ENCODE measurements at places on chromosomes 2 and 18. TPM values are rescaled to one million over a fixed set of nuclear protein-coding genes. Genes with fewer than 3 reads are reported as not detected.

- no peak overlapping the region for H3K4me3 ChIP-seq
- H3K36me3 ChIP-seq: no peaks in the 10 kb centered on the region
- peak; percentile 10 for DNase-seq
- H3K27ac ChIP-seq: no peak overlapping the region
- H3K27me3 ChIP-seq: no peaks in the 10 kb centered on the region
- H3K4me1 ChIP-seq: peaks cover 2% of the 10 kb centered on the region
Measured at GRCh38 chr2:239878686-239879085, 146.5 kb downstream of the NDUFA10 start.

DNA sequence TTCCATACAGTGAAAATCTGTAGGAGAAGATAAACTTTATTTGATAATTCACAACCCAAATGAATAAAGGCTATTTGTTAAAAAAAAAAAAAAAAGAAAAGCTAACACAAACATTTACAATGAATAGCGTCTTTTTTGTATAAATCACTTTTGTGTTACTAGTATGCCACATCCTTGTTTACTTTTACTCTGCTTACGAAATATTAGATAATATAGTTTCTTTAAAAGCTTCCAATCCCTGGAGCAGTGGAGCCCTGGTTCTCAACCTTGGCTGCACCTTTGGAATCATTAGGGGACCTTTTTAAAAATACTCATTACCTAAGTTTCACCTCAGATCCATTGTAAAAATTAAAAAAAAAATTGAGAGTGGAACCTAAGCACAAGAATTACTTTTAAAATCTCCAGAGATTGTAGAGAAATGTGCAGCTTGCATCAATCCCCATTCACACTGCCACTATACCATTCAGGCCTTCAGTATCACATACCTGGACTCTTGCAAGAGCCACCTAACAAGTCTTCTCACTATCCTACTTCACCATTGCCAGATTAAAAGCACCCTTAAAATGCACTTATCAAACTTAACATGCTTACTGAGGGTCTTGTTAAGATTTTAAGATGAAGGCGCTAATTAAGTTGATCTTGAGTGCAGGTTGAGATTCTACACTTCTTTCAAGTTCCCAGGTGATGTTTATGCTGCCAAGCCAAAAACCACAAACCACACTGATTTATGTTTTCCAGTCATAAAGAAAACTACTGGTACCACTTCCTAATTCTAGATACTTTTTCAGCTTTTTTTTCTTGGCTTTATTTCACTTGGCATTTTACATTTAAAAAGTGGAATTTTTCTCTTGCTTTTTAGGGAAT lies 59.7 kb upstream of the ZC3H15 start:
- H3K27ac ChIP-seq: no peak overlapping the region
- no peaks in the 10 kb centered on the region for H3K4me1 ChIP-seq
- no peak overlapping the region for H3K4me3 ChIP-seq
- H3K27me3 ChIP-seq: no peaks in the 10 kb centered on the region
- H3K36me3 ChIP-seq: no peaks in the 10 kb centered on the region

GRCh38 chr2:127634066-127634617 lies 11.8 kb upstream of the GPR17 start:
- no peak overlapping the region for H3K4me3 ChIP-seq
- H3K27me3 ChIP-seq: no peaks in the 10 kb centered on the region
- H3K4me1 ChIP-seq: peaks cover 19% of the 10 kb centered on the region
- H3K27ac ChIP-seq: no peak overlapping the region
- no peak for DNase-seq
- H3K36me3 ChIP-seq: no peaks in the 10 kb centered on the region

DNA sequence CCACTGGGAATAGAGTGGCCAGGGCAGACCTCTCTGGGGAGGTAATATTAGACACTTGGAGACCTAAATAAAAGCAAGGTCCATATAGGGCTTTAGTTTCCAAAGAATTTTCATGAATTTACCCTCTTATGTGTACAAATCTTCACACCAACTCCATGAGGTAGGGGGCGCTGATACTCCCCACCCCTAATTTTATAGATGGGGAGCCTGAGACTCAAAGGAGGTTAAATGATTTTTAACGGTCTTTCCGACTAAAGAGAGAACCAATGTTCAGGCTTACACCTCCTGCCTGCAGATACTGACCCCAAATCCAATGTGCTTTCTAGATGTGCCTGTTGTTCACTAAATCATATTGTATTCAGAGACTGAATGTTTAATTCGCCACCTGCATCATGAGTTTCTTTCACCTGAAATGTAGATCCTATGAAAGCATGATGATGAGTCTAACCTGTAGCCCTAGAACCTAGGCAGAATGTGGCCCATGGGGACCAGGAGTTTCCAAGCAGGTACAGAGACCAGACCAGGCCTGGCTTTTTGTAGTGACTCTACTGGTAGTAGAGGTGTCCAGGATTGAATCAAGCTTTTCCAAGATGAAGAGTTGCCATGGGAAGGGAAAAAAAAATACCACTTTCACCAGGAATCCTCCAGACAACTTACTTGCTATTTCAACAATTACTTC lies 16.8 kb upstream of the PAX3 start:
- no peak for DNase-seq
- peaks cover 5% of the 10 kb centered on the region for H3K4me1 ChIP-seq
- peaks cover 76% of the 10 kb centered on the region for H3K27me3 ChIP-seq
- no peak overlapping the region for H3K4me3 ChIP-seq
- H3K27ac ChIP-seq: no peak overlapping the region
- no peaks in the 10 kb centered on the region for H3K36me3 ChIP-seq

DNA sequence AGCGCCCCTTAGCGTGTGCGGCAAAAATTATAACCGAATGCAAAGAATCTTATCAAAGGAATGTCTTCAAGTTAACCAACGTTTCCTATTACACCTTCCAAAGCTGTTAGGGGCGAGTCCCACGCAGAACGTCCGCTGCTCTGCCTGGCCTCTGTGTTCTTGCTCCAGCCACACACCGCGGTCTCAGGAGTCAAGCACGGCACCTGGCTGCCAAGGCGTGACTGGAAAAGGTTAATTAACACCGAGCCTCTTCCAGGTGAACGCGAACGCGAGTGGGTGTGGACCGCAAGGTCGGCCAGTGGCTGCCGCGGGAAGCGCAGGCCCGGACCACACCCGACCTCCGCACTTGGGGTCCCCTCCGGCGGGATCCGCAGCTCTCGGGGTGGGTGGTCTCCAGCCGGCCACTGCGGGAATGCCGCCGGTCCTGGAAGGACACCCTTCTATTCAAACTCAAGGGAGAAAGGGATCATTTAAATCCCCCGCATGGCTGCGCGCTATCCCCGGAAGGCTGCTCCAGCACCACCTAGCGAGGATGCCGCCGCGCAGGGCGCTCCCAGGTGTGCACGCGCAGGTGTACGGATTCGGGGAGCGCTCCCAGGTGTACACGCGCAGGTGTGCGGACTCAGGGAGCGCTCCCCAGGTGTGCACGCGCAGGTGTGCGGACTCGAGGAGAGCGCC lies 830 bp downstream of the CYB5A start:
- peak; percentile 77 for DNase-seq
- H3K27me3 ChIP-seq: no peaks in the 10 kb centered on the region
- H3K27ac ChIP-seq: no peak overlapping the region
- H3K36me3 ChIP-seq: no peaks in the 10 kb centered on the region
- H3K4me1 ChIP-seq: peaks cover 5% of the 10 kb centered on the region
- H3K4me3 ChIP-seq: peak overlapping the region; percentile 97

GRCh38 chr2:216881411-216881810 lies 21.5 kb upstream of the TNP1 start:
- no peaks in the 10 kb centered on the region for H3K36me3 ChIP-seq
- H3K27ac ChIP-seq: no peak overlapping the region
- no peaks in the 10 kb centered on the region for H3K27me3 ChIP-seq
- no peaks in the 10 kb centered on the region for H3K4me1 ChIP-seq
- H3K4me3 ChIP-seq: no peak overlapping the region

GRCh38 chr18:62282188-62282629 lies 42.9 kb upstream of the TNFRSF11A start:
- H3K27me3 ChIP-seq: no peaks in the 10 kb centered on the region
- H3K4me1 ChIP-seq: no peaks in the 10 kb centered on the region
- H3K36me3 ChIP-seq: no peaks in the 10 kb centered on the region
- no peak overlapping the region for H3K4me3 ChIP-seq
- H3K27ac ChIP-seq: no peak overlapping the region

DNA sequence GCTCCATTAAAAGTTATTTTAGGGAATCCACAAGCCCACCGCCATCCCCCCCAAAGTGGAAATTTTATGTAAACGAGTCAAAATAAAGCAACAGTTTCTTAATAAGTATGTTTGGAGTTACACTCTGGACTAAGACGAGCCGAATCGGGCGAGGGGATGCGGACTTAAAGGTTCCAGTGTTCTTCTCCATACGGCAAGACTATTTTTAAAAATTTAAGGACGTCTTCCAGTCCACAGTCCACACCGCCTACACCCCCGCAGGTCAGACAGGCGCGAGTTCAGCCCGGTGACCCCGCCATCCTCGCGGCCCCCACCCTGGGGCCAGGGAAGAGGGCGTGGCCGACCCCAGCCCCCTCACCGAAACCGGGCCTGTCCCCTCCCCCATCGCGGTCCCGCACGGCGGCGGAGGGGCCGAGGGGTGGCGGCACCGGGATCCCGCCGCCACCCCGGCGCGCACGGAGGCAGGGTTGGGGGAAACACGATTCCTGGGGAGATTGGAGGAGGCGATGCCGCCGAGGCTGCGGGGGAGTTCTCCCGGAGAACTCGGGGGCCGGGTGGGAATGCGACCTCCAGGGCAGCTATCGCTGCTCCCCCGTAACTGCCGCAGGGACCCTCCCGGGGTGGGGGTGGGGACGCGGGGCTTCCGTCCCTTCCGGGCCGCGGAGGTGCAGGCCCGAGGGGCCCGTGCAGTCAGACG lies 24.5 kb upstream of the SMAD7 start:
- H3K4me1 ChIP-seq: peaks cover 7% of the 10 kb centered on the region
- no peak overlapping the region for H3K27ac ChIP-seq
- H3K36me3 ChIP-seq: no peaks in the 10 kb centered on the region
- H3K27me3 ChIP-seq: peaks cover 22% of the 10 kb centered on the region
- no peak for DNase-seq

DNA sequence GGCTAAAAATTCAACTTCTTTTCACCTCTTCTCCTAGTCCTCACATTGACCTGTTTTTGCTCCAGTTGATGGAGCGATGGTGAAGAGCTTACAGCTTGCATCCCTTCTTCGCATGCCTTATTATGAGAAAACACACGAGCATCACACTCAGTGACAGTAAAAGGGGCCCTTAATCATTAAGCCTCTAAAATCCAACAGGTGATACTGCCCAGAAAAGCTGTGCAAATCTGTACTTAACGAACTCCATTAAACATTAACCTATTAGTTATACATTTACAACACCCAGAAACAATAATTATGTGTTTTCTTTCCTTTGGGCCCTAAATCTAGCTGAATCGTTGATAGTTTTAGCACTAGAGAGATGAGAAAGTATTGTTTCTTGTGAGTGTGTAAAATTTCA lies 54.8 kb downstream of the LAMA1 start:
- no peak overlapping the region for H3K27ac ChIP-seq
- H3K36me3 ChIP-seq: no peaks in the 10 kb centered on the region
- no peaks in the 10 kb centered on the region for H3K27me3 ChIP-seq
- H3K4me3 ChIP-seq: no peak overlapping the region
- DNase-seq: no peak

DNA sequence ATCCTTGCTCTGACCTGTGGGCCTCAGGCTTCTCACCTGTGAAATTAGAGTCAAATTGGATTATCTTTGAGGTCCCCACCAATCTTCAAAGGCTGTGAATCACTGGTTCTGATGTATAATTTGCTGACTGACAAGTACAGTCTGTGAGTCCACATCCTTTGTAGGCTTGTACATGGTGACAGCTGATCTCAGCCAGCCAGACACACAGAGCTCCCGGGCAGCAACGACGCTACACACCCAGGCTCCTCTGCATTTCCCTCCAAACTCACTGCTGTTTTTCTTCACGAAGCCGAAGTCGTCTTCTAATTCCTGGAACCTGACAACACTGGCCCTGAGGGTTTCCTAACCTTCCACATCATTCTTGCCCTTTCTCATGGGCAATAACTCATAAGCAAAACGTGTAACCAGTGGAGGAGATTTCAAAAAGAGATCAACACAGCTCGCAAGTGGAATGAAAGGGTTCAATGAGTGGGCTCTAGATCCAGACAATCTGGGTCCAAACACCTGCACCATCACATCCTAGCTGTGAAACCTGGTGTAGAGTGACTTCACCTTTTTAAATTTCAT lies 37.9 kb upstream of the EVA1A start:
- H3K4me3 ChIP-seq: no peak overlapping the region
- H3K27me3 ChIP-seq: no peaks in the 10 kb centered on the region
- H3K36me3 ChIP-seq: no peaks in the 10 kb centered on the region
- H3K4me1 ChIP-seq: no peaks in the 10 kb centered on the region

DNA sequence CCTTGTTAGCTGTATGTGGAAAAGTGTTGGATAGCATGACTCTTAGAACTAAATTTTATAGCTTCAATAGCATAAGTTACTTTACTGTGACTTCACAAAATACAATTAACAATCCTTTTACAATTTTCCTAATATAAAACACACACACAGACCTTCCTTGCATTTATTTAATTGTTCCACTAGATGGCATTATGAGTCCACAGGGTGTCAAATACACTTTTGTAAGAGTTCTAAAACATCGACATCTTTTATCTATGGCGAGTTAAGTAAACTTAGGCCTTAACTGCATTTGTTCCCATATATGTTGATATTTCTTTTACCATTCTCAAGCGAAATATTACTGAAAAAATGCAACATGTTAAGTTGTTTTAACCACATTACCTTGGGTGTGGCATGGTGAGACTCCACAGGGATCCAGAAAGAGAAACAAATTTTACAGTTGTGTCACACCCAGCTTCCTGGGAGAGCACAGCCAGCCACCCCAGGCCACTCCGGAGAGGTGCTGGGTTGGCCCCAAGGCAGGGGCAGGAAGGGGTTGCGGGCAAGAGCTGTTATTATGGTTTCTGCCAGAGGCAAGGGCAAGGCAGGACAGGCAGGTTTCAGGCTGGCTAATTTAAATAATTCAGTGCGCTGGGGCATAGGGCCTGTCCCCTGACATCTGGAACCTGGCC lies 312.4 kb upstream of the MC4R start:
- no peaks in the 10 kb centered on the region for H3K4me1 ChIP-seq
- no peaks in the 10 kb centered on the region for H3K27me3 ChIP-seq
- H3K36me3 ChIP-seq: no peaks in the 10 kb centered on the region
- DNase-seq: no peak

- H3K27ac ChIP-seq: no peak overlapping the region
- H3K27me3 ChIP-seq: no peaks in the 10 kb centered on the region
- H3K36me3 ChIP-seq: no peaks in the 10 kb centered on the region
- no peak for DNase-seq
Measured at GRCh38 chr18:6747646-6748045, 18.1 kb downstream of the ARHGAP28 start.

The SERPINB8 gene
- polyA plus RNA-seq: 0.27 TPM

The OSBPL6 gene
- 1.5 TPM for polyA plus RNA-seq

The CD28 gene
- polyA plus RNA-seq: not detected

All from H1 (cell line).